ENCODE measurements at places on chromosomes 2 and 18.

- peak; percentile 63 for DNase-seq
Observed at GRCh38 chr18:67217551-67218166, 298.9 kb downstream of the DSEL start.

- DNase-seq = no peak
Observed at GRCh38 chr2:239256350-239256743, 144.5 kb downstream of the HDAC4 start.

- no peak for DNase-seq
Observed at GRCh38 chr2:151975460-151976414, 123.1 kb downstream of the CACNB4 start.

DNA sequence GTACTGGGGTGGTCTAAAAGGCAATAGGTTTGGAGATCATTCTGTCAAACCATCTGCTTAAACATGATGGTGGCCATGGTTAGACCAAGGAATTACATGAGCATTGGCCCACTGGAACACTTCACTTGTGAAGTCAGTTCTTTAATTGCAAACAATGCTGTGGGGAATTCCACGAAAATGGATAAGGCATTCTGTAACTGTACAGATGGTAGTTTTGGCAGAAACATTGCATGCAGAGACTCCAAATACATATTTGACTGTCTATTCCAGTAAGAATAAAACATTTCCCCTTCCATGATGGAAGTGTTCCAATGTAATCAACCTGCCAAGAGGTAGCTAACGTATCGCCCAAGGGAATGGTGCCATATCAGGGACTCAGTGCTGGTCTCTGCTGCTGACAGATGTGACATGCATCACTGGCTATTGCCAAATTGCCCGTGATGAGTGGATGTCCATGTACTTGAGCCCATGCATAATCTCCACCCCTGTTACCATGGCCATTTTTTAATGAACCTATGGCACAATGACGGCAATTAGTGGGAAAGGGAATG lies 417.9 kb downstream of the CDH7 start:
- DNase-seq = no peak

- DNase-seq = peak; percentile 15
Observed at GRCh38 chr2:59449274-59449673, 1104.2 kb downstream of the BCL11A start.

GRCh38 chr2:14706201-14706600 lies 73.7 kb downstream of the LRATD1 start:
- DNase-seq = no peak

DNA sequence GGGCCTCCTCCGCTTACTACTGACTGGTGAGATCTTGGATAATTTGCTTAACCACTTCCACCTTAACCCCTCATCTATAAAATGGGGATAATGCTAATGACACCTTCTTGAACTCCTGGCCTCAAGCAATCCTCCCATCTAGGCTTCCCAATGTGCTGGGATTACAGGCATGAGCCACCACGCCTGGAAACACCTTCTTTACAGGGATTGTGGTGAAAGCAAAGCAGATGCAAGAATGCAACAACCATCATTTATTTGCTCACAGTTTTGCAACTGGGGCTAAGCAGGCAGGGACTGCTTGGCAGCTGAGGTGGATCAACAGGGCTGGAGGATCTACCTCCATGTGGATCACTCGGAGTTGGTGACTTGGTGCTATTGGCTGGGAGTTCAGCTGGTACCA lies 76.2 kb upstream of the ZNF532 start:
- DNase-seq = no peak

GRCh38 chr2:127650785-127651380 lies 4.9 kb downstream of the GPR17 start:
- no peak for DNase-seq

DNA sequence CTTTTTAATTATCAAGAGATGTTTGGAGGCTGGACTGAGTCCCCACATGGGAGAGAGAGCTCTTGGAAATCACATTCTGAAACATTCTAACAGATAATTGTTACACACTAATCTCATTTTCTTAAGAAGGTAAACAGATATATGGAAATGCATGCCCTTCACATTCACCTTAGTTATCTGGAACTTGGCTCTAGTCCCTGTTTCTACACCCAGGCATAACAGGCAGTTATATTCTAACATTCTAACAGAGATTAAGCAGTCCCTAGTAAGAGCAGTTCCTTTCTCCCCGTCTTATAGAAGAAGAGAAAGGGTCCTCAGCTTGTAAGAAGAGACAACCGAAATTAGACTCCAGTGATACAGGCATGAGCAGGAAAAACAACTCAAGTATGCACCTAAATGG lies 385.4 kb downstream of the SOX11 start:
- DNase-seq = no peak

DNA sequence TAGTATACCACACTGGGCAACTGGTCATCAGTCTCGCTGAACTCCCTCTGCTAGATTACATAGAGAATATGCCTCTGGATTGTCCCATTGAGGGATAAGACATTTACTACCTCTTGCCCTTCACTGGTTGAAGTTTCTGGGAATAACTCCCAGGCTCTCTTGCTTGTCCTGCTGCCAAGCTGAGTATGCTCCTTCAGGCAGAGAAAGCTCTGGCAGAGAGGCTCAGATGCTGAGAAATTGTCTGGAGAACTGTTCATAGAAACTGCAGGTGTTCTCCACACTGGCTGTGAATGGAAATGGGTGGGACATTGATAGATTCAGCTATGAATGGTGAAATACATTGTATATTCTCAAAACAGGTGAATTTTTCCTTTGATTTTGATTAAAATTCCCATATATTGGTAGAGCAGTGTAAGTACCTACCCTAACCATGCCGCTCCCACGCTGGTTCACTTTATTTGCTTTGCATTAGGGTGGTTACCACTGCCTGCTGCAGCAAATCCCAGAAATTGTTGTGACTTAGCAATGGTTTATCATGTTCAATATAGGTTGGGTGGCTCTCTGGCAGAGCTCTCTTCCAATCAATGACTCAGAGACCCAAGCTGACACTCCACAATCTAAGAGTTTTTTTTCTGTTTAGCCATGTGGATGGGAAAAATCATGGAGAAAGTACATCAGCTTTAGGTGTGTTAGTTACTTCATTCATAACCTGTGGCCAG lies 36.7 kb downstream of the FAM117B start:
- no peak for DNase-seq

- DNase-seq = no peak
Observed at GRCh38 chr2:40270372-40270771, 181.5 kb downstream of the SLC8A1 start.

DNA sequence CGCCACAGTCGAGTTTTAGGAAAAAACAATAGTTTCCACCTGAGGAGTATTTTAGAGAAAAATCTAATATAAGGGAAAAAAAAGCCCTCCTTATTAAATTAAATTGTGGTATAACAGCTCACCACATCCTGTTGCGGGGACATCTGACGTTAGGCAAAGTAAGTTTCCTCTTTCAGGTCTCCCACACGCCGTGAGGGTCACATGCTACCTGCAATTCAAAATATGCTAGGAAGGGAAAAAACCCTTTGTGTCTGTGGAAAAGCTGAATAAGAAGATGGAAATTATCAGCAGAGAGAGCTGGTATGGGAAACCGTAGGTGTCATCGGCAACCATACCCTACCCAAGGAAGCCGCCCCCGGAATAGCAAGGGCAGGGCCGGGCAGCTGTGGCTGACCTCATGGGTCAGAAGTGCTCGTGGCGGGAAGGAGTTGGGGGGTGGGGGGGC lies 128.0 kb downstream of the NFATC1 start:
- peak; percentile 54 for DNase-seq

GRCh38 chr2:233503947-233504637 lies 62.5 kb downstream of the USP40 start:
- DNase-seq = peak; percentile 47

GRCh38 chr2:216001216-216002100 lies 11.9 kb downstream of the MREG start:
- peak; percentile 61 for DNase-seq

- no peak for DNase-seq
Observed at GRCh38 chr2:26763019-26763418, 1.1 kb upstream of the SLC35F6 start.

DNA sequence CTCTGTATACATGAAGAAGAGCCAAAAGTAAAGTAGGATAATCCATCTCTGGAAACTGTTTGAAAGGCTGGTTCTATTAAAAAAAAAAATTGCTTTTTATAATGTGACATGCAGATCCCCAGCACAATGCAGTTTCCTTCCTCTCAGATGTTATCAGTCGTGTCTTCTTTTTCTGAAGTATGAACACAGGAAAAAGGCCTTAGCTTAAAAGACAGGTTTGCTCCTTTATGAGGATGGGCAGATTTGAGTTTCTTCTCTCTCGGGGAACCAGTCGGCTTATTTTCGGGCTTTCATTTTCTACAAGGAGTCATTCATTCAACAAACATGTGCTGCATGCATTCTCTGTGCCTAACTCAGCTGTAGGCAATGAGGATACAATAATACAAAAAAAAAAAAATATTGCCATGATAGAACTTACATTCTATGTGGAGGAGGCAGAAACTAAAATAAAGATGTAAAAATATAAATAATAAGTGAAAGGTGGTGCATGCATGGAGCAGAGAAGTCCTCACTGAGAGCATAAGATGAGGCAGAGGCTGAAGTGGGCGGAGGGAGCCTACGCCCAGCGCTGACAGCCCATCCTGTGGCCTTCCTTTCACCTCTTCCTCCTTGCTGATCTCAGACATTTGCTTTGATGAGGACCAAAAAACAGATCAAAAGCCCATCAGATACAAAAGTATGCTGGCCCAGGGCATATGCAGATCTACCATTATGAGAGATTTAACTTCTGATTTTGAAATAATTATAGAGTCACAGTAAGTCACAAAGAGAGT lies at the start of gene CD226:
CD226 (minus strand) TSS at position 513 of the 773 bp plus-strand sequence; CDS start at position 46, 467 bp downstream.
- DNase-seq = peak; percentile 71

- DNase-seq = no peak
Observed at GRCh38 chr18:59268127-59268720, 5.0 kb downstream of the RAX start.

- DNase-seq = peak; percentile 78
Observed at GRCh38 chr2:17752892-17753802, 463 bp downstream of the SMC6 start.

DNA sequence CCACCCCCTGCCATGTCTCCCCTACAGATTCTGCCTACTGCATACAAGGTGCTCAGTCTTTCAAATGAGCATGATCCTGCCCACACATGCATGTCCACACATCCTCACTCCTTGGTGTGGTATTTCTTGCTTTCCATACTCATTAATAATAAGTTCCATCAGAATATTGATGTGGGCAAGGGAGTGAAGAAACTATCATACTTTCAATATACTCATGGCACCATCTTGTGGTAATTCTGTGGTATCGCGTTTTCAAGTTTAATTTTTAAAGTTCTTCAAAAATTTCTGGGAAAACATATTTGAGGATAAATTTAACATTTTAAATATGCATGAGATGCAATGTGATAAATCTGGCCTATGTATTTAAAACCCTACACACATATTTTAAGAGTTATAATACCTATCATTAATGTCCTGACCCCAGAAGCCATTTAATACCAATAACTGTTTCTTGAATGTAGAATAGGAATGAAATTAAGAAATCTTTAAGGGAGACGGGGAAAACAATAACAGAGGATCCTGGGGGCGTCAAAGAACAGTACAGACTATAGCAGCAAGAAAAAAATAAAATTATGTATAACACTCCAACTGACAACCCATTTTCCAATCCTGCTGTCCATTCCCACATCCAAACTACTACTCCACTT lies 110.1 kb downstream of the ZNF385B start:
- DNase-seq = peak; percentile 10

GRCh38 chr2:222703886-222704285 lies 32.4 kb downstream of the MOGAT1 start:
- DNase-seq = no peak

DNA sequence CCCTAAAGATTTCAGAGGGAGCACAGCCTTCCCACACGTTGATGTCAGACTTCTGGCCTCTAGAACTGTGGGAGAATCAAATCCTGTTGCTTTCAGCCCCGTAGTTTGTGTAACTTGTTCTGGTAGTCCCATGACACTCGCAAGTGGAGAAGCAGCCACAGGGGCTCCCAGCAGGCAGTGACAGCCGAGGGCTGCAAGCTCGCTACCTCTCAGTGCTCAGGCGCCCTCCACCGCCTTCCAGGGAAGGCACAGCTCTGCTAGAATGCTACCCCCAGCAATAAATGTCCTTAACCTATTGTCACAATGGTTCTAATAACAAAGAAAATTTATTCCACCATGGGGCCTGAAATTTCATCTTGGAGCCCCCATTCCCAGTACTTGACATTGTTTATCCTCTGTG lies 143.1 kb upstream of the ZNF236 start:
- DNase-seq = no peak

DNA sequence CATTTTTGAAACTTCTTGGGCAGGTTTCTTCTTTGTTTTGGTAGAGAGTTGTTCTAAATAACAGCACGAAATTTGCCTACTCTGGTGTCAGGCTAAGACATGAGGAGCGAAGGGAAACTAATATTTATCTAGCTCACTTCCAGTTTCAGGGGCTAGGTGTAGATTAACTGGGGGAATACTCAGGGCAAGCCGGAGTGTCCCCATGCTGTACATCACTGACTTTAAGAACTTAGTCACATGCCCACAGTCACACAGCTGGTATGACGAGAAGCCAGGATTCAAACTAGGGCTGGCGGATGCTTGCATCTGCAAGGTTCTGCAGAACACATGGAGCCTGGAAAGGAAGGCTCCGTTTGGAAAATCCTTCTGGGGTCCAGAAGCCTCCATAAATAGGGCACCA lies 133.3 kb downstream of the ALPK2 start:
- peak; percentile 69 for DNase-seq

GRCh38 chr2:40072442-40073232 lies 293.6 kb upstream of the THUMPD2 start:
- DNase-seq = no peak
